ENCODE measurements at places on chromosomes 16 and 17.

DNA sequence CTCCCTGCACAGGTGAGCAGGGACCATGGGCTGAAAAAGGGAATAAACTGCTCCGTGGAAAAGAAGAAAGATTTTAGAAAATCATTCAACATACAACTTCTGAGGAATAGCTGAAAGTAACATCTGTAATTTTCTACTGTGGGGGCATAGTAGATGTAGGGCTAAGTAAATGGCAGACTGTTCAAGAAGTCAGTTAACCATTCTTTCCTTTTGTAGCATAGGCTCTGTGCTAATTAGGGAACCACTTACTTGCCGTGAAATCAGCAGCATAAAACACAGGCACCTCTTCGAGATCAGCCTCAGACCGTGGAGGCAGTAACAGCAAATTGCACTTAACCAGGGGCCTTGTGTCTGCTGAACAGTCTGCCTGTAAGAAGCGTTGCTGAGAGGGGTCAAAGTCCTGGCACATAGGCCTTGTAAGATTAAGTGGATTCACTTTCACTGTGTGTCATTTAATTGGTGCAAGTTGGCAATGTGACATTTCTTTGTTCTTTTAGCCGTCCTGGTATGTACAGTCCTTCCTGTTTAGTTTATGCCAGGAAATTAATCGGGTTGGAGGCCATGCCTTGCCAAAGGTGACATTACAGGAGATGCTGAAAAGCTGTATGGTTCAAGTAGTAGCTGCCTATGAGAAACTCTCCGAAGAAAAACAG lies 10.4 kb downstream of the COG1 start:
- no peak for DNase-seq

DNA sequence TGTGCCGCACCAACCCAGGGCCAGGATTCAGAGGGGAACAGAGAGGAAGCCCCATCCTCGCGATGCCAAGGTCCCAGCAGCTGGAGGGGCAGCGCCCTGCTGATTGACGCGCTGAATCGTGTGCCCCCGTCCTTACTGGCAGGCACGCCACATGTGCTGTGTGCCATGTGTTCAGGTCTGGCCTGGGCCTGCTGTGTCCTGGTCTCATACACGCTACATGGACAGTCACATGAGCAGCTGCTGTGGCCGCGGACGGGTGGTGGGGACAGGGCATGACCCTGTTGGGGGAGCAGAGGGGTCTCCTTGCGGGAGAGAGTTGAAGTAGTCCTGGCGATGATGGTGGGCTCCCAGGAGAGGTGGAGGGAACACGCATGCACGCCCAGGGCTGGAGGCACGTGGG lies 18.0 kb downstream of the CBFA2T3 start:
- DNase-seq = no peak

GRCh38 chr16:55475919-55476318 lies 3.1 kb upstream of the MMP2 start:
- no peak for DNase-seq

DNA sequence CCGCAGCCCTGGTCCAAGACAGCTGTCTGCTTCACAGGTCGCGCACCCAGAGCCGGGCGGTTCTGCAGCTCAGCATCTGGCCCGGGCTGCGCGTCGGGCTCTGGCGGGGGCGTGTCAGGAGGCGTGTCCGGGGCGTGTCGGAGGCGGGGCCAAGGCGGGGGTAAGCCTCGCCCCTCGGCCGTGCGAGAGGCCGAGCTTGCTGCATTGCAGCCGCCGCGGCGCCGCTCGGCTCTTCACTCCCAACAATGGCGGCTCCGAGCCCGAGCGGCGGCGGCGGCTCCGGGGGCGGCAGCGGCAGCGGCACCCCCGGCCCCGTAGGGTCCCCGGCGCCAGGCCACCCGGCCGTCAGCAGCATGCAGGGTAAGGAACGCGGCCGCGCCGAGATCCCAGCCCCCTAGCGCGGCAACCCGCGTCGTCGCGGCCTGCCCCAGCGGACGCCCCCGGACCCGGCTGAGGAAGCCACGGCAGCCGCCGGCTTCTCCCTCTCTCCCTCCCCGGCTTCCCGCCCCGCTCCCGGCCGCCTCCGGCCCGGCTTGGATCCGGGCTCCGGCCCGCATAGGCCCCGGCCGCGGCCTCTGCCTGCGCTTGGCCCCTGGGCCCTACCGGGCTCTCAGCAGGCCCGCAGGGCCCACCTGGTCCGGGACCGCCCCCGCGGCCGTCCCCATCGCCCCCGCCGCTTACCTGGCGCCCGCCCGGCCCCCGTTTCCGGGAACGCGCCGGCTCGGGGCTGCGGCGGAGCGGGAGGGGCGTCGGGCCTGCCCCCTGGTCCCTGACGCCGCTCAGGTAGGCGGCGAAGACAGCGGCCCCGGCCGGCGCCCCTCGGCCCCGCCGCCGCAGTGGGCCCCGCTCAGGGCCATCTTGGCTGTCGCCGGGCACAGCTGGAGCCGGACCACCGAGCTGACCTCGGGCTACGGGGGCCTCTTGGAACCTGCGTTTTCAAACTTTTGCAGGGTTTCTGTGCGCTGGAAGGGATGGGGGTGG lies at the start of gene MAP2K4:
MAP2K4 (plus strand) TSS at position 236 of the 981 bp plus-strand sequence; CDS start at position 246, 10 bp downstream.
- peak; percentile 92 for DNase-seq

- DNase-seq = no peak
Measured at GRCh38 chr16:46822270-46822669, 8.7 kb downstream of the C16orf87 start.

DNA sequence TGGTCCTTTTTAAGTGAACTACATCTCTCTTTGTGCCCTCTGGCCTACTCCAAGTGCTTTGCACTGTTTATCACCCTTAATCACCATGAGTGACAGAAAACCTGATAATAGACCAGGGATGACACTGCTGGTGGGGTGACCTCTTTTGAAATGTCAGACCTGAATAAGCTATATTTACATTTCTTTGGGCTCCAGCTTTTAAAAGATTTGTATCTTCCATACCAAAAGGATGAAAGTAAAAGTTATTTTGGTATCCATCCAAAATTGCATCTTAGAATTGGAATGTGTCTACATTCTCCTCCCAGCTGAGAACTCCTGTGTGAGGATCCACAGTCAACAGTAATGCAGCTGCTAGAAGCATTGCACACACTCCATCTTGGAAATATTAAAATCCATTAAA lies 370.0 kb downstream of the CDH11 start:
- no peak for DNase-seq

- DNase-seq = no peak
Measured at GRCh38 chr17:17028059-17028877, 14.0 kb upstream of the MPRIP start.

DNA sequence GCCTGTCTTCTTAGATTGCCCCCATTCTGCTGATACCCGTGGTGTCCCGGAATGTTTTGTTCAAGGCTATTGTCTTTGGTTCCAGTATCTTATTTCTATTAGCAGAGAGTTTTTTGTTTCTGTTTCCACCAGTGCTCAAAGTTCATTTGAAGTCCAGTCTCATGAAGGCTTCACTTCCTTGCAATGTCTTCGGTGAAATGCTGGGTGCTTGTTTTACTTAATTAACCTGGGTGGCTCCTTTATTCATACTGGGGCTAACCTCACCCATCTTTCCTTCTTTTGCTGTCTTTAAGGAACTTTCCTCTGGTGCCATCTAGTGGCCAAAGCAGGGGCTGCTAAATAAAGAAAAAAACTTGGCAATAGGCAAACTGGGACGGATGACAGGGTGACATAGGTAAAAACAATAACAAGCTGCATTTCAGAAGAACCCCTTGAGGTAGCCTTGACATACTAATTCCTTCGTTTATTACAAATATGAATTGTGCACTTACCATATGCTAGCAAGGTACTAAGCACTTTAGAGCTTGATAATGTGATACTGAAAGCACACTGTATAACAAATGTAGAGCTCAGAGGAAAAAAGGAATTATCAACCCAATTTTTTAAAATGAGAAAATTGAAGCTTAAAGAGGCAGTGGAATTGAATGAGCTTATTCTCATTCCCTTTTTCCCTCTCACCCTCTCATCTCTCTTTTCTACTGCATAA lies 2.8 kb upstream of the SMIM36 start:
- DNase-seq = peak; percentile 55

GRCh38 chr16:81738783-81739496 lies 40.2 kb upstream of the PLCG2 start:
- no peak for DNase-seq

DNA sequence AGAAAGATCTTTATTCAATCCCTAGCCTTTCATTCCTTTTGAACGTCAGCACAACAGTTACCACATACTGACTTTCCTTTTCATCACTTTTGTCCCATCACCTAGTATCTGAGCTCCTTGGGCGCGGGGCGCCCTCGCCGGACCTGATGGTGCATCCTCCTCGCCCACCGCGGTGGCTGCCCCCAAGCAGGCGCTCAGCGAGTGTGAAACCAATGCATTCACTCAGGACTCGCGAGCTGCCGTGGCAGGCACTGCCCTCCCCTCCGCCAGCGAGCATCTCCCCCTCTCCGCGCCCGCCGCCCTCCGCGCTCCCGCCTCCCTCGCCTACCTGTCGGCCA lies 756 bp downstream of the KLHL11 start:
- DNase-seq = no peak

- DNase-seq = no peak
Measured at GRCh38 chr16:1225051-1225451, at the start of gene TPSG1. Gene TPSG1, minus strand, starts transcription at chr16:1225268. Its CDS starts 16 bp downstream, at chr16:1225252.

DNA sequence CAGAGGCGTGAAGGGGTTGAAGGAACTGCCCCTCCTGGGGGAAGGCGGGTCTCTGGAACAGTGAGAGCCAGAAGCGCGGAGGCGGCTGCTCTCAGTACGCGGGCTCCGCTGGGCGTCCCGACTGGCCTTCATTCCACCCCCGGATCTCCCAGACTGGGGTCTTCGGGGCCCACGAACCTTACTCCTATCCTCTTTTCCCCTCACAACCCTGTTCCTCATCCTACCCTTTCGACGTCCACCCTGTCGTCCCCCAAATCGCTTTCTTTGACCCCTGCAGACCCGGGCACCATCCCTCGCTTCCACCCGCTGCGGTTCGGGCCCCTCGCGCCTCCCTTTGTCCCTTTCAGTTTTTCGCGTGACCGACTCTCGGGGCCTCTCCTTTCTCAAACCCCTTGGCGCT lies 2114.6 kb downstream of the TP53TG3F start:
- DNase-seq = no peak

- DNase-seq = no peak
Measured at GRCh38 chr17:74713171-74713755, 540 bp upstream of the CD300LF start.

- DNase-seq = no peak
Measured at GRCh38 chr16:68362262-68362913, 51.6 kb downstream of the PRMT7 start.
